ENCODE measurements at places on chromosomes 3 and 15.

DNA sequence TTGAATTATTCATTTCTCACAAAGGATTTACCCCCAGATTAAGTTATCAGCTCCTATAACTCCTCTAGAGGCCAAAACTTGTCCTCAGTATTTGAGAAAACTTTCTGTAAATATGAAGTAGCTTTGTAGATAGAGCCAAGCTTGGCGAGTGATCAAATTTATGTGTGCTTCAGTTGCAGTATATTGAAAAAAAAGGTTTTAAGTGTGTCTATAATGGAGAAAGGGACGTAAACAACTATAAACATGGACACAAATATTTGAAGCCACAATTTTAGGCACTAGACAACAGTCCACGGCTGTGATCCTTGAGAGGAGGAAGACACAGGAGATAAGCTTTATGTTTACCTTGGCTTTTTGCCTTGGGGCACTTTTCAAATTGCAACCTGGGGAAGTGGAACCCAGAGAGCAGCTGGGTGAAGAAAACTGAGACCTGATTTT lies 118.7 kb downstream of the THRB start:
- DNase-seq, result no peak

- no peak for DNase-seq
These were observed 779.5 kb downstream of the ROBO1 start for GRCh38 chr3:78988324-78988723.

- DNase-seq, result no peak
These were observed 144.8 kb upstream of the BHLHE40 start for GRCh38 chr3:4834403-4834866.

- no peak for DNase-seq
These were observed 197.1 kb downstream of the UACA start for GRCh38 chr15:70566047-70566835.

- DNase-seq, result no peak
These were observed 102.2 kb upstream of the ARRDC4 start for GRCh38 chr15:97858296-97858695.

DNA sequence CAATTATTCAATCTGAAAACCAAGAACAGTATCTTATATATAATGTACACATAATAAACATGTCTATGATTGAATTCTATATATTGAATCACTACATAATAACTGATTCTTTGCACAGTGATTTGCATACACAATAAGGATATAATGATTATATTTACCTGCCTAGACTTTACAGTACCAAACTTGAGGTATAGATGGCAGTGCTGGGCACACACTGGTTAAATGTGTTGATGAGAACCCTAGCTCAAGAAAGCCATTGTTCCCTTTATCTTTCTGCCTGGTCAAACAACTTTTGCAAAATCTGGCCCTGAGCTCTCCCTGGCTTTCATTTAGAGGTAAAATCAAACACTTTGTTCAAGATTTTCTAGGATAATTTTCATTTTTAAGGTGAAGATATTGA lies 697.7 kb downstream of the TUSC7 start:
- DNase-seq, result no peak

DNA sequence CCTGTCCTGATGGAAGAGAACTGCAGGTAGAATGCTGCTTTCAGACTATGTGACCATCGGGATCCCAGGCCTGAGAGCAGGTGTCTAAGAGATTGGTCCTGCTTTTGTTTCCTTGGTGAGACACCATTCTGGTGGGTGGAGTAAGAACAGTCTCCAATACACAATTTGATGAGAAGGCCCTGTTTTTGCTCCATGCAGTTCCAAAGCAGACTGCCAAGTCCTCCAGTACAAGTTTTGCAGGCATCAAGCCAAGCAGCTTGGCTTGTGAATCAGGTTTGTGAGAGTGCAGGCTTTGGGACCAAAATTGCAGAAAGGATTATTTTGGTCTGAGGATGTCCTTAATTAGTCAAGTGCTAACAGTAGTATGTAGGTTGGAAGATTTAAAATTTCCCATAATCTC lies 381.6 kb downstream of the FOXP1 start:
- DNase-seq, result no peak

DNA sequence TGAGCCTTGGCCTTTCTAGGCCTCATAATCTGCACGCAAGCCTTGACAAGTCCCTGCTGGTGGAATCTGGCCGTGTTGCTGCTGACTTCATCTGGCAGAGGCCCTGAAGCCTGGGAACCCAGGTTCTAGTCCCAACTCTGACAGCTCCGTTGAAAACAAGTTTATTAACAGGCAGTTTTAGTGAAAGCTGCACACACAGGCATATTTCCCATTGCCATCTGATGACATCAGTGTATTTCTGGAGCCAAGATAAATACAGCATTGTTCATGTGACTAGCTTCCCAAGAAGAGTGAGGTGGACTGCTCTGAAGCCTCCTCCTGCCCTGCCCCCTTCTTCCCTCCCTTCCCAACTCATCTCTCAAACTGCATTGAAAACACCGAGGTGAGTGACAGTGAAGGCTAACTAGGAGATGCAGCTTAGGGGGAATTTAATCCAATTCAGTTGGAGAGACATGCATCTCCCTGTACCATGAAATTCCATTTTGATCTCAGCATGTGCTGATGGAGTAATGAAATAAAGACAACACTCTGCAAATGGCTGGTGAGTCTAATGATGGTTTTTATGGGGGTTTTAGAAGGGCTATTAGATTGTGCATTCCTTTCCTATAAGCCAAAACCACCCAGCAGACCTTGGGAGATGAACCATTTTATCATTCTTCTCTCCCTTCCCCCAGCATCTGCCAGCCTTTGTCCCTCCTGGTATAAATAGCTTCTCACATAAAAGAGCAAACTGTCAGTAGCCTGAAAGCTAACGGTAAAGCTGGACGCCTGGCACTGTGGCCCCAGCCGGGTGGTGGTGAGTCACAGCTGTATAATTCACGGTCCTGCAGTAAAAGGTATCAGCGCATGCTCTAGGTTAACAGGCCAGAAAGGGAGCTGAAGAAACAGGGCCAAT lies 38.0 kb downstream of the PRICKLE2 start:
- no peak for DNase-seq

GRCh38 chr3:49805367-49805782 lies 2.3 kb downstream of the INKA1 start:
- no peak for DNase-seq

GRCh38 chr3:193928354-193929209 lies 207.4 kb upstream of the HES1 start:
- no peak for DNase-seq

GRCh38 chr3:16824081-16824696 lies 60.6 kb upstream of the PLCL2 start:
- DNase-seq, result no peak

GRCh38 chr15:75090388-75090734 lies 67.0 kb downstream of the PPCDC start:
- no peak for DNase-seq

- no peak for DNase-seq
These were observed 34.3 kb upstream of the ANKRD34C start for GRCh38 chr15:79248183-79248582.

DNA sequence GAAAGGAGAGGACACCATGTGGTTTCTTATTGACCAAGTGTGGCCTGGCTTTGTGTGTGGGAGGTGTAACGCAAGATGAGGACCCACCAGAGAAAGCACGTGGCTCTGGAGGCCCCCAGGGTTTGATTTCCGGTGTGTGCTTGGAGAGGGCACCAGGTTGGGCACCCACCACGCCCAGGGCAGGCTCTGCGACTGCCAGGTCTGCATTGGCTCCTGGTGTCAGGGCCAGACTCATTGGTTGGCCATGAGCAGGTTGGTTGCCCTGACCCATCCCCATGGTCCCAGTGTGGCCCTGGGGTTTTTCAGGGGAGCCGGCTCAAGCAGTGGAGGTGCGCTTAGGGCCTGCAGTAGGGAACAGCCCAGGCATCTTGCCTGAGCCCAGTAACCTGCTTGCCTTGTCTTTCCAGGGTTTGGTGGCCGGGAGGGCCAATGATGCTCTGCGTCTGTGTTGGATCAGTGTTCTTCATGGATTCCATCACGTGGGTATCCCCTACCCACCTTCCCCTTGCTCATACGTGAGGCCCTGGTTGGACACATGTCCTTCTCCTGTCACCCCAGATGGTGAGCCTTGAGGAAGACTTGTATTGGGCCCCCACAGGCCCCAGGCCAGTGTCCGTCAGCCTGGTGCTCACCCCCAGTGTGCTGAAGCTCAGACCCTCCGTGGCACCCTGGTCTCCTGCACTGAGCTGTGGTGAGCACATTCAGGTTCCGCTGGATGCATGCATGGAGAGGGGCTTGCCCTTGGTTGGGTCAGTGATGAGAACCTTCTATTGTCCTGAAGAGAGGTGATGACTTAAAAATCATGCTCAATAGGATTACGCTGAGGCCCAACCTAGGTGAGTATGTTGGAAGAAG lies 193.9 kb downstream of the UBE3A start:
- peak; percentile 3 for DNase-seq

GRCh38 chr3:43915546-43915945 lies 224.8 kb downstream of the ABHD5 start:
- DNase-seq, result no peak

DNA sequence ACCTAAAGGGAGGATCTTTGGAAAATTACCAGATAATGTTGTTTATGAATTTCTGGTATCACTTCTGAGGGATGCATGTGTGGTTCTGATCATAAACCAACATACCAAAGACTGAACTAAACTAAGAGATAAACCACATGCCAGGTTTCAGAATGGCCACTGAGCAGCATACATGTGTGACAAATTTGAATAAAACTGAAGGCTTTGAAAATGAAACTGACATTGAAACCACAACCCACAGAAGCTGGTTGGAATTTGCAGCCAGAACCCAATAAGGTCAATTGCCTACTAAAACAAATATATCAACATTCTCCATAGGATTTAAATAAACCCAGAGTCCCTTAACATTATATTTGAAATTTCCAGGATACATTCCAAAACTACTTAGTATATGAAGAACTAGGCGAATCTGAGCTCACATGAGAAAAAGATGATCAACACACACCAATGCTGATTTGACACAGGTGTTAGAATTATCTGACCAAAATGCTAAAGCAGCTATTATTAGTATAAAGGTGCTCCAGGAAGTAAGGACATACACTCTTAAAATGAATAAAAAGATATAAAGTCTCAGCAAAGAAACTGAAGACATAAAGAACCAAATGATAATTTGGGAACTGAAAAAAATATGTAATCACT lies 125.0 kb downstream of the ZNF280D start:
- no peak for DNase-seq

DNA sequence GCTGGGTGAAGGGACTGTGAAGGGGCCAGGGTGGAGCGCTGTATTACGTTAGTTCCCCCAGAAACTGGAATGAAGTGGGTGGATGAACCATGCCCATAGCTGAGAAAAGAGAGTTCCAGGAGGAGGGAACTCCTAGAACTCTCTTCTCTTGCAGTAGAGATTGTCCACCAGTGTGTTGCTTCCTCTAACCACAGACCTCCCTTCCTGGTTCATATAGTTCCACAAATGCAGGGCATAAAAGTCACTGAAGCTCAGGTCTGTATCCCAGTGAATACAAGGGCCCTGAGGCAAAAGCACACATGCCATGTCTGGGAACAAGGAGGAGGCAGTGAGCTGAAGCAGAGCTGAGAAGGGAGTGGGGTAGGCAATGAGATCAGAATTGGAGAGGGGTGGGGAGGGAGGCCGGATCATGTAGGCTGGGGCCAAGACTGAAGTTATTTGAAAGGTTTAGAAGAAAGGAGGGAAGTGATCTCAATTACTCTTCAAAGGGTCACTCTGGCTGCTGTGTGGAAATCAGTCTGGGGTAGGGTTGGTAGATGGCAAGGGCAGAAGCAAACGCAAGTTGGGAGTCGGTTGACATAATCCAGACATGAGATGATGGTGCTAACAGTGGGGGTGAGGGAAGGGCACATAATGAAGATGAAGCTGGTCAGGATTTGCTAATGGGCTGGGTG lies 6.5 kb downstream of the A4GNT start:
- no peak for DNase-seq

DNA sequence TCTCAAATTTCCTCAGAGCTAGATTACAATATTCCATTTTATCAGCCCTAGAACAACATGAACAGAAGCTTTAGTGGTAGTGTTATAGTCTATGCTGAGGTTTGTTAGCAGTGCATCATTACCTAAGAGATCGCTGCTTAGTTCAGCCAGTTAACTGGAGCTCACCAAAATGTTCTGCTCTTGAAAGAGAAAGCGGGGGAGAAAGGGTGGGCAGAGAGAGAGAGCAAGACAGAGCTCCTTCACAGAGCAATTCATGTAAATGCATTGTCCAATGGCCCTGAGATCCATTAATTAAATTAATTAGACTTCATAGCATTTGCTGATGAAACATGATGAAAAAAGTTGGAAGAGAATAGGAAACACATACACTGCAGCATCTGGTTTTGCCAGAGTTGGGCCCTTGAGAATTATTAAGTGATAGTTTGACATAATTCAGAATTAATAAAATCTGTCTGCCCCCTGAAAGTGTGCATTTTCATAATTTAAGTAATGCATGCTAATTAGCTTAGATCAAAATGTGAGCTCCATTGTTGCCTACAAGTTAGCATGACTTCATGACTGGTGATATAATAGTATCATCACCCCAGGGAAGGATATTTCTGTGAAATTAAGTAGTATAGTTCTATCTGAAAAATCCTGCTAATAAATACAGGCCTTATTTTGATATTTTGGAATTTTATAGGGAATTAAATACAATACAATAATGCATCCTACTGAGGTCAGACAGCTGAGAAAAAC lies 86.9 kb upstream of the LYSMD4 start:
- no peak for DNase-seq

DNA sequence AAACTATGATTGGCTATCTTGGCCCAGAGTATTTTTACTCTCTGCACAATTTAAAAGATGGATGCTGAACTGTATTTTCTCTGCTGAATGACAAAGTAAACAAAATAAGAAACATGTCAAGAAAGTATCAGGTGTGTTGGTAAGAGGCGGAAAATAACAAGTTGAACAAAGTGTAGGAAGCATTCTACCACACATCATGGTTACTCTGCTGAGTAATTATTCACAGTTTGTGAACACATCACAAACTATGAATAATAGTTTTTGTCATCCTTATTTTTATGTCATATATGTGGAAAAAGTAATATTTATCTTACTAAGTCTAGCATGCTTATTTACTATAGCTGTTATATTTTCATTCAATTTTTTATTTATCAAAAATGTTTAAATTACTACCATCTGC lies 229.2 kb downstream of the MBNL1 start:
- DNase-seq, result no peak

DNA sequence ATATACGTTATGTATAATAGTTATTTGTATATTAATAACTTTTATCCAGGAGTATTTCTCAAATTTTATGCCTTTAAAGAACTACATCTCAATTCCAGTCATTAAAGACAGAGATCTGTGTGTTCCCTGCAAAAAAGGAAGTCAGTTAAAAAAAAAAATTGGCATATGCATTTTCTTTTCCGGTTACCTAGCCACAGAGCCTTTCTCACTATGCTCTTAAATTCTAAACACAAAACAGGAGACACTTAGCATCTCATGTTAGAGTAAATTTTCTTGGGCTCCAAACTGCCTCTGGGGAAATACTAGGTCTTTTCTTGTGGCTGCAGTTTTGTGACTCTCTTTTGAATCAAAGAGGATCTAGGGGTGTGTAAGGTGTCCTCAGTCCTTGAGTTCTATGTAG lies 105.9 kb downstream of the KCNH8 start:
- DNase-seq, result no peak
